ENCODE measurements at places on chromosomes 2 and 18. TPM values are rescaled to one million over a fixed set of nuclear protein-coding genes. Genes with fewer than 3 reads are reported as not detected.

The DOCK10 gene
- total RNA-seq = 29.5 TPM

The XRCC5 gene
- 183 TPM for total RNA-seq

The TGFBRAP1 gene
- total RNA-seq = 11.4 TPM

The AQP4 gene
- not detected for total RNA-seq

The ACOXL gene
- not detected for total RNA-seq

The IRS1 gene
- 11.7 TPM for total RNA-seq

The NT5DC4 gene
- not detected for total RNA-seq

The RESP18 gene
- total RNA-seq = not detected

The WDR12 gene
- 29.2 TPM for total RNA-seq

The EML6 gene
- 0.17 TPM for total RNA-seq

The TUBA4B gene
- under 0.01 TPM for total RNA-seq

The SALL3 gene
- not detected for total RNA-seq

The RMDN2 gene
- 3.7 TPM for total RNA-seq

The CD28 gene
- not detected for total RNA-seq

The IL37 gene
- not detected for total RNA-seq

The LCT gene
- total RNA-seq = 0.09 TPM
